Type B pancreatic cell (in vitro differentiated cells): ENCODE measurements at places on chromosomes 5 and 9. TPM values are rescaled to one million over a fixed set of nuclear protein-coding genes. Genes with fewer than 3 reads are reported as not detected.

The C5orf34 gene
- 2.0 and 8.3 TPM in 2 replicates for total RNA-seq

The GAS1 gene
- total RNA-seq: 16.0 and 120 TPM in 2 replicates

- DNase-seq: no peak
Measured at GRCh38 chr5:135393691-135394090, 5.3 kb downstream of the MACROH2A1 start.

The GHR gene
- 2.6 and 6.5 TPM in 2 replicates for total RNA-seq

GRCh38 chr9:130794923-130795495 is 40.0 kb upstream of the ABL1 start:
- DNase-seq: no peak

- no peak for DNase-seq
Measured at GRCh38 chr5:59548807-59549357, 344.6 kb downstream of the PDE4D start.

GRCh38 chr9:18368206-18368605 is 105.7 kb upstream of the ADAMTSL1 start:
- DNase-seq: no peak

The CDH12 gene
- 7.8 and 10.2 TPM in 2 replicates for total RNA-seq

The TMEM174 gene
- not detected in 2 replicates for total RNA-seq

DNA sequence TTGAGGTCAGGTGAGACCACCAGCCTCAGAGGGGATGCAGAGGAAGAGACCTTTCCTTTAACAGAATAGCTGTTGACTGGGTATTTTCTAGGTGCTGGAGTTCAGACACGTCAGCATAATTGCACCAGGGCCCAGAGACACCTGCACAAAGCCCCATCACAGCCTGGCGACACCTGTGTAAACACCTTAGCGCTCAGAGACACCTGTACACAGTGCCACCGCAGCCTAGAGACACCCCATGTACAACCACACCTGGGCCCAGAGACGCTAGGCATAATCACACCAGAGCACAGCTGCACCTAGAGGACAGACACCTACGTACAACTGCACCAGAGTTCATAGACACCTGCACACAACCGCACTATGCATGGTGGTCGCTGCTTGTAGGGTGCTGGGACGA is 1.0 kb downstream of the TRIP13 start:
- no peak for DNase-seq

The OLFM1 gene
- total RNA-seq: 8.0 and 9.7 TPM in 2 replicates

The PDE6A gene
- total RNA-seq: not detected in 2 replicates

DNA sequence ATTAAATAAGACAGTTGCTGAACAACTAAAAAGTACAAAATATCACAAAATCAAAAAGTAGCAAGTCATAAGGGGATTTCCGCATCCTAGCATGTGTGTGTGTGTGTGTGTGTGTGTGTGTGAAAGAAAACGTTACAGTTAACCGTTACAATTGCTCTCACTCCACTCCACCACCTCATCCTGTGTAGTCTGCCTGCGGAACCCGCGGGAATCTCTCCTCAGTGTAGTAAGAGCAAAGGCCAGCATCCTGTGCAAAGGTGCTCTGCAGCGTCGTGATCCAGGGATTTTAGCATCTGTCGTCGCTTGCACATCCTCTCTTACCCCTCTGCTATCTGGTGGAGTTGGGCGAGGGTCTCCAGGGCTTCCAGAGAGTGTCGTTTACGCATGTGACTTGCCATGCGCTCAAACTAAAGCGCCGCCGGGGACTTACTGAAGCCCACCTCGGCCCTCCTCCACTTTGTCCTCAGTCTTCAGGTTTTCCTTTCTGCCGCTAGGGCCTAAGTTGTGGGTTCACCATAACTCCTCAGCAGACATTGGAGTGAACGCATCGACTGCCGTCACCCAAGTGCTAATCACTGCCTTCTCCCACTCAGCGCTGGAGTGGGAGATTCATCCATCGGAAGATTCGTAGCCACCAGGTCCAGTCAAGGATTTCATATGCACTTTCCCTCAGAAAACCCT is 3.9 kb downstream of the CDKN2B start:
- DNase-seq: no peak

- no peak for DNase-seq
Measured at GRCh38 chr5:142059304-142059940, 46.6 kb upstream of the GNPDA1 start.

- peak; percentile 93 for DNase-seq
Measured at GRCh38 chr9:95508968-95509850, 7.6 kb downstream of the PTCH1 start.

The PCDHB11 gene
- total RNA-seq: 2.0 and 3.3 TPM in 2 replicates

The RAB3C gene
- 10.1 and 15.6 TPM in 2 replicates for total RNA-seq

The ZDHHC11B gene
- 2.2 and 4.0 TPM in 2 replicates for total RNA-seq

DNA sequence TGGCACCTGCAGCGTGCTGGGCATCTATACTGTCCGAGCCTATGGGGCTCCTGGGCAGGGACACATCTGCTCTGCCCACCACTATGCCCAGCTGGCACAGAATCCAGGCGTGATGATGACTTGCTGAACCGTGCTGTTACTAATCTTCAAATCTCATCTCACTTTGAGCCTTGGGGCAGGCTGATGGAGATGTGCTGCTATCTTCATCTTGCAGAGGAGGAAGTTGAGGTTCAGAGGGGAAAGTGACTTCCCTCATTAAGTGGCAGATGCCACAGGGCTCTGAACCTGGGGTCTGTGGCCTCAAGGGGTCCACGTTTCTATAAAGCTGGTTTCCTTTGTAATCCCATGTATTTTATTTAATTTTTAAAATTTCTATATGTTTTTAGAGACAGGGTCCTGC is 4.7 kb downstream of the SLC2A6 start:
- DNase-seq: no peak

- no peak for DNase-seq
Measured at GRCh38 chr5:61651195-61651594, 319.1 kb downstream of the ZSWIM6 start.

The CTSV gene
- total RNA-seq: 6.7 and 11.3 TPM in 2 replicates
